ENCODE measurements at places on chromosomes 16 and 17. TPM values are rescaled to one million over a fixed set of nuclear protein-coding genes. Genes with fewer than 3 reads are reported as not detected.

Gene UTS2R
- total RNA-seq = not detected

Gene SERPINF2
- total RNA-seq = 0.16 TPM

Gene EVI2B
- total RNA-seq = 0.31 TPM

Gene SKAP1
- 0.62 TPM for total RNA-seq

Gene KRT25
- not detected for total RNA-seq

Gene ABCA3
- 34.8 TPM for total RNA-seq

Gene OR4D1
- total RNA-seq = under 0.01 TPM

Gene NPIPB8
- not detected for total RNA-seq

Gene CBX2
- total RNA-seq = 5.6 TPM

Gene TMIGD1
- total RNA-seq = not detected

Gene FAM171A2
- 60.8 TPM for total RNA-seq

Gene PPP1R9B
- total RNA-seq = 69.9 TPM

Gene FBXW10
- 0.47 TPM for total RNA-seq

Gene CXCL16
- total RNA-seq = 1.2 TPM

Gene RHBDL1
- 1.4 TPM for total RNA-seq

Gene CACNG5
- 0.31 TPM for total RNA-seq

Gene HAP1
- 0.16 TPM for total RNA-seq

Gene KRT15
- 0.16 TPM for total RNA-seq

Gene OR3A1
- total RNA-seq = not detected

Gene CD300A
- total RNA-seq = 3.3 TPM

Gene KRT28
- not detected for total RNA-seq

Gene ZNF830
- total RNA-seq = 18.4 TPM

Gene PIK3R5
- total RNA-seq = 0.62 TPM

Gene TM4SF5
- not detected for total RNA-seq

Gene SMIM36
- total RNA-seq = not detected

Gene CLEC10A
- not detected for total RNA-seq

Gene CHRNE
- total RNA-seq = 0.62 TPM

Gene KRTAP1-5
- total RNA-seq = not detected

Gene TMEM114
- total RNA-seq = not detected

Gene GPR142
- total RNA-seq = not detected

Gene OR3A2
- total RNA-seq = 0.94 TPM

Gene CTRB2
- total RNA-seq = not detected

Gene KIF18B
- total RNA-seq = 0.16 TPM

Gene DNAH9
- 2.3 TPM for total RNA-seq

Gene PPP1R27
- total RNA-seq = not detected

Gene KRT9
- total RNA-seq = not detected

Gene NLRC3
- 0.62 TPM for total RNA-seq

Measured in occipital lobe (tissue), 3 donors.